ENCODE measurements at places on chromosomes 2 and 18. TPM values are rescaled to one million over a fixed set of nuclear protein-coding genes. Genes with fewer than 3 reads are reported as not detected.

Gene GCKR
- total RNA-seq, result not detected

DNA sequence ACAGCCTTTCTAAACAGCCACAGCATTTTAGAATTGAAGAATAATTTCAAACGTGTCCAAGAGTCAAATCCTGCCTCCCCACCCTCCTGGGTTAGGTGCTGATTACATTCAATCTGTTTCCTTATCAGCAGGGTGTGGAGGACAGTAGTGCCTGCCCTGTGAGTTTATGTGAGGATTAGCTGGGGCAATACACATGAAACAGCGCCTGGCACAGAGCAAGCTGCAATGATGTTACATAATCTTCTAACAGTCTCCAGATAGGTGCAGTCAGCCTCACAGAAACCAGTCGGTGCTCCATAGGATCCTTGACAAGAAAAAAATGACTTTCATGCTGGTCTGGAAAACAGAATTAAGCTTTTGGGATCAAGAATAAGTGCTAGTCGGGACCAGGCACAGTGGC lies 91.7 kb upstream of the ITGA6 start:
- no peak for DNase-seq

DNA sequence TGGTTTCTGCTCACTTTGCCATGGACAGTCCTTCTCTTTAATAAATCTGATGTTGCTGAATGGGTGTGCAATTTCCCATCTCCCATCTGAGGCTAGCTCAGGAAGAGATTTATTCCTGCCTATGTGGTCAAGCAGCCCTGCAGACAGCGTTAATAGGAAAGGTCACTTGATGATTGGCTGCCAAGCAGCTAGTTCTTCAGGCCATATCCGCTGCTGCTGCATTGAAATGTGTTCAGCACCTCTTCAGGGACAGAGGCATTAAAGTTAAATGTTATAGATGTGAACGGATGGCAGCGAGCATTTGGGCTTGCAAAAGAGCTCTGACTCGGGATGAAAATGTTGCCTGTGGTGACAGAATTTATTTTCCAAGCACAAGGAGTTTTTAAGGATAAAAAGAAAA lies 474.2 kb downstream of the PIK3C3 start:
- no peak for DNase-seq

DNA sequence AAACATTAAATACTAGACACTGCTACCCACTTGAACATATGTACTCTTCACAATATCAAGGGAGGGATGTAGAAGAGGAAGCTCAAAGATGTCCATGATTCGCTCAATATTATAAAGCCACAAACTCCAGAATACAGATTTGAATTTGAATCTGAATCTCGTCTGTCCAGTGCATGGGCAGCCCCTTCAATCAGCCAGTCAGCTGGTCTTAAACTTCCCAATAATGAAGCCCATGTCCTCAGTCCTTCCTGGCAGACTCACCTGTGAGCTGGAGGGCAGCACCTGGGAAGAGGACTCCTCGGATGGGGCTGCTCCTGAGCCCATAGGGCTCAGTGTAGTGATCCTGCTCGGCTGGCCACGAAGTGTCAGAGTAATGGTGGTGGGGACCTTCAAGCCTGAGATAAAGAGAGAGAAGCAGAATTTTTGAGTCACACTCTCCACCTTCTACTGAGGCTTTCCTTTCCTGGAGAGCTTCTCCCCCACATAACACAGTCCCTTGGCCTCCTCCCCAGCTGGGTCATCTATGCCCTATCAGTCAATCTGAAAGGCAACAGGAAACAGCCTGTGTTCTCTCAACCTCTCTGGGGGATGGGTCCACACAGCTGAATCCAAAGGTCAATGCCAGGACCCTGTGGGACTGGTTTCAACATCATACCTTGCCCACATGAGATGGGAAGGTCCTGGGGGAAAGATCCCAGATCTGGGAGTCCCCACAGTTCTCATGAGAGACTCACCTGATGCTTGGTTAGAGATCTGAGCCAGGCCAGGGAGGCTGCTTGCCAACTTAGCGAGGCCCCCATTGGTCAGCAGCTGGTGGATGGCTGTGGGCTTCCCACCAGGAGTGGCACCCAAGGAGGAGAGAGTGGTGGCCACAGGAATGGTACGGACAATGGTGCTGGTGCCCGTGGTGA lies 36.5 kb downstream of the KANSL3 start:
- DNase-seq, result no peak

All from thymus (tissue), 14 donors.